LNCaP clone FGC (cell line): ENCODE measurements at places on chromosomes 12 and 14.
A peak's percentile ranks its signal among the peaks of the same experiment; 100 is the strongest.

- DNase-seq = no peak
Observed at GRCh38 chr12:56120158-56120846, 2.2 kb downstream of the ZC3H10 start.

DNA sequence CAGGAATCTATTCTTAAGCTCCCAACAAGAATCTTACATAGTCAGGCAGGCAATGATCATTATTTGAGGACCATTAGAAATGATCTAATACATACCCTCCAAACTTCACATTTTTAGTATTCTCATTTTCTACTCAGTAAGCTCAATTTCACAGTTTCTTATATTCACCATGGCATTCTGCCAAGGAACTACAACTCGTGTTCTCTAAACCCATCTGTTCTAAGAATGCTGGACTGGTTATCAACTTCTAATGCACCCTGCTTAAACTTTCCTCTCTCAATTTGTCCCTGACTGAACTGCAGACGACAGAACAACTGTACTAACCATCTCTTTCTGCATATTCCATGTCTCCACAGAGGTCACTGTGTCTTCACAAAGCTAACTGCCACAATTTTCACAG, 58.6 kb downstream of the GXYLT1 start:
- no peak for DNase-seq

- no peak for DNase-seq
Observed at GRCh38 chr14:86072116-86072894, 542.4 kb downstream of the FLRT2 start.

- no peak for DNase-seq
Observed at GRCh38 chr12:24661657-24662096, 287.2 kb downstream of the BCAT1 start.

- no peak for DNase-seq
Observed at GRCh38 chr12:52826611-52827498, 7.3 kb downstream of the KRT79 start.

GRCh38 chr12:104216521-104216924, 944 bp downstream of the TXNRD1 start:
- no peak for DNase-seq

GRCh38 chr14:33676135-33676566, 274.7 kb downstream of the EGLN3 start:
- peak; percentile 30 for DNase-seq

- no peak for DNase-seq
Observed at GRCh38 chr12:85466890-85467289, 186.9 kb downstream of the ALX1 start.
